ENCODE measurements at places on chromosomes 2 and 18.
A peak's percentile ranks its signal among the peaks of the same experiment; 100 is the strongest.

DNA sequence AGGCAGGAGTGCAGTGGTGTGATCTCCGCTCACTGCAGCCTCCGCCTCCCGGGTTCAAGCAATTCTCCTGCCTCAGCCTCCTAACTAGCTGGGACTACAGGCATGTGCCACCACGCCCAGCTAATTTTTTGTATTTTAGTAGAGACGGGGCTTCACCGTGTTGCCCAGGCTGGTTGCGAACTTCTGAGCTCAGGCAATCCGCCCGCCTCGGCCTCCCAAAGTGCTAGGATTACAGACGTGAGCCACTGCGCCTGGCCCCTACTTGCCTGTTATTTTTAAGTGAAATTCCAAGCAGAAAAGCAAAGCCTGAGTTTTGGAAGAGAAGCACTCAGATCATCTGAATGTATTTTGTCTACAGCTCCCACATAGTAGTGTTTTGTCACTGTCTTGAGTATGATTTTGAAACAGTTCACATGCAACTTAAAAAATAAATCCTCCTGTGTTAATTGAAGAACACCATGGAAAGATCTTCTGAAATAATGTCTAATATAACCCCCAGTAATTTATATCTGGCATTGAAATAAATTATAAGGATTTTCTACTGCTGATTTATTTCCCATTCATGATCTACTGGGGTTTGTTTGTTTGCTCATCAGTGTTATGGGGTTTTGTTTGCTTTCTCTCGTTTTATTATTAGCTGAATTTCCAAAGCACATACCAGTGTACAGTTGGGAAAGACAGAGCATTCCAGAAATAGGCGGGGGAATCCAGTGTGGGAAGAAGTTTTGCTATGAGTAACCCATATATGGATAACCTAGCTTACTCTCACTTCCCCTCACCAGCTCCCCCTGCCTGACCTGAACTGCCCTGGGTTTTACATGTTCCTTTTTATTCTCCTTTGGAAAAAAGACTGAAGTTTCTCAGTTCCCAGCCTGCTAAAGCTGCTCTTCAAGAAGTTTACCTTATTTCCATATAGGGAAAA lies 80.1 kb upstream of the MAP3K20 start:
- peak; percentile 83 for DNase-seq

DNA sequence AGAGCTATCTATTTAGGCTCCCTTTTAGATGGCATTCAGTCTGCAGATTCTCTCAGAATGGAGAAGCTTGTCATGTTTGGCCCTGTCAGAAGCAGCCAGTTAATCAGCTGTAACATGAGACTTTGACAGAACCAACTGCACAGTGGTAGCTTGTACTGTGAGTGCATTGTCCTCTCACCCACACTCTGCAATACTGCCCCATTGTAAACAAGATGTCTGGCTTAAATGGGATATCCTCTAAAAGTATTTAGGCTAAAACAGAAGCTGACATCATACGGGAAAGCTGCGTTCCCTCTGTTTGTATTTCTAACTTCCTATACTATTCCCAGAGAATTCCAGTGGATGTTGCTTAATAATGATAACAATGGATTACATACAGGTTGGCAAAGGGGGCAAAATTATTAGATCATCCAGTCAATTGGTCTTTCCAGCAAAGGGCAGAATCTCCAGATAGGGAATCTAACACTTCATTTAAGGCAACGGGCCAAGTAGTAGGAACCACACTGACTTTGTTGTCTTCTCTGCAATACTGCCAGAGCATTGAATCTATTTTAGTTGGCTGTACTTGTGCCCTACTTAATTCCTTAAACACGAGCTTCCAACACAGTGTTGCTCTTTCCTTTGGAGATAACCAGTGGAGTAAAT lies 15.4 kb upstream of the STAT4 start:
- peak; percentile 84 for DNase-seq

GRCh38 chr2:71610671-71611070 lies 157.3 kb downstream of the DYSF start:
- no peak for DNase-seq

DNA sequence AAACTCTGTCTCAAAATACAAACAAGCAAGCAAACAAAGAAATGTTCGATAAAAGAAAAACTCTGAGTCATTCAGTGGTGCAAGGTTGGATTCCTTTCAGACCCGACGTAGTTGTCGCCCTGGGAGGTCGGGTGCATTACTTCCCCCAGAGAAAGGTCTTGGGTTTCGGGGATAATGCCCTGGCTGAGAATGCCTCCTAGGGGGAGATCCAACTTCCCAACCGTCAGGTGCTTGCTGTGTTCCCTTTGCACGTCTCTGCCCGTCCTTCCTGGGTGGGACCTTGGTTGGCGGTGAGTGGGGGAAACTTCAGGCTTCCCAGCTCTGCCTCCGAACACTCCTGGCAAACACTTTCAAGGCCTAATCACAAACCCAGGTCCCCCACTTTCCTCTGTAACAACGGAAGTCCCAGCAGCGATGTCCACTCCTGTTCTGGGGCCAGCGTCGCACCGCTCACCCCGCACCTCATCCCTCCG lies 609 bp downstream of the TPGS2 start:
- peak; percentile 77 for DNase-seq

DNA sequence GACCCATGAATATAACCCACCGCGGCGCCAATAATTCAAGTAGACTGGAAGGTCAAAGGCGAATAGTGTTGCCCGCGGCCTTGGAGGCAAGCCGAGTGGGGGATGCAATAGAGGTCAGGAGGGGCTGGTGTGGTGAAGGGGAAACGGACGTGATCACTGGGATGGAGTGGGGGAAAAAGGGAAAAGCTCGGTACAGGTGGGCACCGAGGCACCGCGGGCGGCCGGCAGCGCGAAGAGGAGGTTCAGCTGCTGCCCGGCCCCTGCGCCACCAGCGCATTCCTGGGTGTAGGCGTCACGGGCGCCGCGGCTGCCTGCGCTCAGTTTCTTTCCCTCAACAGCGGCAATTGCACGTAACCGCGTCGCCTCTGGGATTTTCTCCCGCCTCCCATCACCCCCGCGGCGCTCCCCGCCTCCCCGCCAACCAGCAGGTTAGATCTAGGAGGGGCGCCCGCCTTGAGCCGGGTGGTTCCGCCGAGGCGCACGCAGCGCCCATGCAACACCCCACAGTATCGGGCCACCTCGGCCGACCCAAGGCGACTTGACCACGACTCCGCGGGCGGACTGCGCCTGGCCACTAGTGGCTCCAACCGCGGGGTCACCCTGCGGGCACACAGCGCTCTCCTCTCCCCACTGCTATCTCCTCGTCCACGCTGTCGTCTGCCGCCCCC lies 1.5 kb downstream of the RND3 start:
- DNase-seq, result peak; percentile 78

DNA sequence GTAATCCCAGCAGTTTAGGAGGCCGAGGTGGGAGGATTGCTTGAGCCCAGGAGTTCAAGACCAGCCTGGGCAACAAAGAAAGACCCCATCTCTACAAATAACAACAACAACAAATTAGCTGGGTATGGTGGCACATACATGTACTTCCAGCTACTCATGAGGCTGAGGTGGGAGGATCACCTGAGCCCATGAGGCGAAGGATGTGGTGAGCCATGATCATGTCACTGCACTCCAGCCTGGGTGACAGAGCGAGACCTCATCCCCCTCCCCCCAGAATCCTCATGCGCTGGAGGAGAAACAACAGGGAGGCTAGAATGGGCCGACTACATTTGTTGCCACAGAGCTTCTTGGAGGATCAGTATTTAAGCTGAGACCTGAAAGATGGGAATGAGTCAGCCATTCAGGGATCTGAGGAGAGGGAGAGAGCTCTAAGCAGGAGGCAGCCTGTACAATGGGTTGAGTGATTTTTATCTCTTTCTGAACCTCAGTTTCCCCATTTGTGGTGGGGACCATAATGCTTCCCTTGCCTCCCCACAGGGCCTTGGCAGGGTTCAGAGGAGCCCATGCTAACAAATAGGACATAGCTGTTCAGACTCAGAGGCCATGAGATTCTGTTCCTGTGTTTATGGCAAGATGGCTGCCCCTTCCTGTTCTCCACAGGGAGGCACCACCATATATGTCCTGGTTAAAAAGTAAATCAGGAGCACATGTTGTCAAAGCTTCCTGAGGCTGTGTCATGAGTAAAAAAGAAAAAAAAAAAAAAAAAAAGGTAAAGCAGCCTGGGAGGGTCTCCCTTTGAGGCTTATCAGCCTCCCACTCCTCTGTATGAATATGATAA lies 131.4 kb upstream of the HAAO start:
- DNase-seq, result peak; percentile 68

DNA sequence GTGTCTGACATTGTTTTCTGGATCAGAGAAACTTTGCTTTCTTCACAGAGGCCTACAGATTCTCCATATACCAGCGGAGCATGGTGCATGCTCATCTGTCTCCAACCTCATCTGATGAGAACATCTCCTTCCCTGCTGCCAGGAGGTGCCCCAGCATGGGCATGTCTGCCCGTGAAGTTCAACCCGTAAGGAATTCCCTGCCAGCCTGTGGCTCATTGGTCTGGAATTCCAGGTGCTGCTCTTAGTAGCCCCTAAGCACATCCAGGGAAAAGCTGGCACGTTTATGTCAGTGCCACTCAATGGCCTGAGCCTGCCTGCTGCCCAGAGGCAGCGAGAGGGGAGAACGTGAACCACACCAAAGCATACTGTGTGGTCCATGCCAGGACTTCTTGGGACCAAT lies 1.7 kb upstream of the SP100 start:
- no peak for DNase-seq

DNA sequence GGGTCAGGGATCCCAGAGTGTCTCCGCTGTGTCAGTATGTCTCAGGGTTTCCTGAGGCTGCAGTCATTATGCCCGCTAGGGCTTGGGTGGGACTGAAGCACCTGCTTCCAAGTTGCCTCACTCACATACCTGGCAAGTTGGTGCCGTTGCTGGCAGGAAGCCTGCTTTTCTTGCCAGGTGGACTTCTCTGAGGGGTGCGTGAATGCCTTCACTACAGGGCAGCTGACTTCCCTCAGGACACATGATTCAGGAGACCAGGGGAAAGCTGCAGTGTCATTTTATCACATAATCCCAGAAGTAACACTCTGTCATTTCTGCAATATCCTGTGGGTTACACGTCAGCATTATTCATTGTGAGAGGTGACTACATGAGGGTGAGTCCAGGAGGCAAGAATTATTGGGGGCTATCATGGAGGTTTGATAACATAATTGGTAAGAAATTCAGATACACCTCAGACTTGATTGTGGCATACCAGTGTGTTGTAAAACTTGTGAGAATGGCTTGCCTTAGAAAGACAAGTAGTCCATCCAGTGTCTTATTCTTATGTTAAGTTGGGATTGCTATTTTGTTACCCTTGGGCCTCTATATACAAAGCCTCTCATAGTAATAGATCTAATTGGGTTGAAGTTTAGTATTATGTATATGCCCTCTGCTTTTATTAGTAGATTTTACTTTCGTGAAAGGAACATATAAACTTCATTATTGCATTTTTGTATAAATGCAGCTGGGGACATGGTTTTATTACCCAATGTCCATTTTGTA lies 44.1 kb downstream of the NEDD4L start:
- DNase-seq, result peak; percentile 3

GRCh38 chr18:65547046-65547445 lies 203.8 kb upstream of the CDH7 start:
- DNase-seq, result no peak

DNA sequence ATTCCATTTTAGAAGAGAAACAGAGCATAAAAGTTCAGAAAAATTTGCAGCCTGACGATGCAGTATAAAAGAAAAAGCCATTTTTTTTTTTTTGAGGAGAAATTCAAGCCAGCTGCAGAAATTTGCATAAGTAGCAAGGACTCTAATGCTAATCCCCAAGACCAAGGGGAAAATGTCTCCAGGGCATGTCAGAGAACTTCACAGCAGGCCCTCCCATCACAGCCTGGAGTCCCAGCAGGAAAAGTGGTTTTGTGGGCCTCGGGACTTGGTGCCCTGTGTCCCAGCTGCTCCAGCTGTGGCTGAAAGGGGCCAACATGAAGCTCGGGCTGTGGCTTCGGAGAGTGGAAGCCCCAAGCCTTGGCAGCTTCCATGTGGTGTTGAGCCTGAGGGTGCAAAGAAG lies 325.3 kb upstream of the HNMT start:
- DNase-seq, result no peak

DNA sequence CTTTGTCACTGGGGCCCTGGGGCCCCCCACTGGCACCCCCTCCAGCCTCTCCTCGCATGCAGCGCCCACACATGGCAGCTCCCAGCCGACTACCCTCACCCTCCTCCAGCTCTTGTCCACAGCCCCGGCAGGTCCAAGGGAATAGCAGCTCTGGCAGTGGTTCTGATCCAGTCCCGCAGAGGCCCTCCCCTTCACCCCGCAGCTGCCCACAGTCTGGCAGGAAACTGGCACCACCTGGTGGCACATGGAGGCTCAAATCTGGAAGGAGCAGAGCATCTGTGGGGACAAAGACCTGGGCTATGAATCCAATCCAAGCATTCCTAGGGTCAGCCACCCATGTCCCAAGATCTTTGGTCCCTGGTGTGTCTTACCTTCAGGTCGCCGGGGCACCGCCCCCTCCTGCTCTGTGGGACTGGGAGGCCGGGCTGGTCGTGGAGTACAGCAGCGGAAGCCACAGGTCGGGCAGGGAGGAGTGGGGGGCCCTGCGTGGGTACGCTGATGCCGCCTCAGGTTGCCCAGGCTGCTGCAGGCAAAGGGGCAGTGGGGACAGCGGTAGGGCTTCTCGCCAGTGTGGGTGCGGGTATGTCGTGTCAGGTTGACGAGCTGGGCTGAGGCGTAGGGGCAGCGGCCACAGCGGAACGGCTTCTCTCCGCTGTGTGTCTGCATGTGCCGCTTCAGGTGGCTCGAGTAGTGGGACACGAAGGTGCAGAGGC lies 2.3 kb downstream of the ZNF513 start:
- DNase-seq, result peak; percentile 21

DNA sequence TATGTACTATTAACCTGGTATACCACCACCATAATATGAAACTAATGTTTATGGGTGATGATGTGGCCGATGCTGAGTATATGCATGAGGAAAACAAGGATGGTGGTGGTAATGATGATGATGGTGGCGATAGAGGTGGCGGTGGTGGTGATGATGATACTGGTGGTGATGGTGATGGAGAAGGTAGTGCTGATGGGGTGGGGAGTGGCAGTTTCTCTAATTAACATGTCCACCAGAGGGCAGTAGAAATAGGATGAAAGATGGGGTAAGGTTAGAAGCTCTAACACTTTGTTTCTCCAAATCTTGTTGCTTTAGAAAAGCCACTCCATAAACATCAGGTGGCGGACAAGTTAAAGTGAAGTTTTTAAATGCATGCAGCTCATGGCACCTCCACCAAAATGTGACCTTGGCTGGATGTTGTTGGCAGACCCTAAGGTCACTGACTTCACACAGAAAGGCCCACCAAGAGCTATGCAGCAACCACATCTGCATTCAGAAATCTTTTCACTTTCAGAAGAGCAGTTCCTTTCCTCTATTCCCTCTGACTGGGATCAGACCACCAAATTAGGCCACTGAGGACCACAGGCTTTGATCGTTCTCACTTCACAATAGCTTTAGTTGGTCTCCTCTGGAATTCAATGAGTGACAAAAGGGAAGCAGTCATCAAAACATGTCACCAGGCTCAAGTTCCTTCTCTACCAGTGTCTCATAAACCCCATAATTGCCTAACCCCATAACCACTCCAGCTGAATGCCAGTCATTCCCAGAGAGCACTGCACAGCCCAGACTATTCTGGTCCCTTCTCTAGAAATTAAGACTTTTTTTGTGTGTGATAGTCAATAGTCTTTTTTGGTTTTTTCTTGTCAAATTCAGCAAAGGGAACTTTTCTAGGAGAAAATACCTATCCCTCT lies 7.5 kb upstream of the BCL11A start:
- DNase-seq, result peak; percentile 30

Measured in fibroblast of mammary gland (primary cell).